ENCODE measurements at places on chromosomes 1 and 21. TPM values are rescaled to one million over a fixed set of nuclear protein-coding genes. Genes with fewer than 3 reads are reported as not detected.

FCRL2 gene
- total RNA-seq = 1.0 TPM

MYBPHL gene
- not detected for total RNA-seq

CFHR3 gene
- not detected for total RNA-seq

LDLRAD1 gene
- 0.39 TPM for total RNA-seq

RBM11 gene
- total RNA-seq = 1.6 TPM

STYXL2 gene
- total RNA-seq = 0.17 TPM

CLCA1 gene
- 1,288 TPM for total RNA-seq

C8B gene
- not detected for total RNA-seq

ZNF695 gene
- total RNA-seq = 1.7 TPM

SLC44A3 gene
- total RNA-seq = 49.5 TPM

NCAM2 gene
- total RNA-seq = 2.9 TPM

HSF2BP gene
- 0.32 TPM for total RNA-seq

FCRL5 gene
- 0.95 TPM for total RNA-seq

SDF4 gene
- 226 TPM for total RNA-seq

FCRL3 gene
- total RNA-seq = not detected

Data from mucosa of descending colon (tissue), 3 donors.